Forelimb muscle (tissue), 1 donor: ENCODE measurements at places on chromosomes 12 and 14. TPM values are rescaled to one million over a fixed set of nuclear protein-coding genes. Genes with fewer than 3 reads are reported as not detected.

GRCh38 chr12:70744178-70744577, 106.9 kb upstream of the PTPRB start:
- DNase-seq = no peak

DNA sequence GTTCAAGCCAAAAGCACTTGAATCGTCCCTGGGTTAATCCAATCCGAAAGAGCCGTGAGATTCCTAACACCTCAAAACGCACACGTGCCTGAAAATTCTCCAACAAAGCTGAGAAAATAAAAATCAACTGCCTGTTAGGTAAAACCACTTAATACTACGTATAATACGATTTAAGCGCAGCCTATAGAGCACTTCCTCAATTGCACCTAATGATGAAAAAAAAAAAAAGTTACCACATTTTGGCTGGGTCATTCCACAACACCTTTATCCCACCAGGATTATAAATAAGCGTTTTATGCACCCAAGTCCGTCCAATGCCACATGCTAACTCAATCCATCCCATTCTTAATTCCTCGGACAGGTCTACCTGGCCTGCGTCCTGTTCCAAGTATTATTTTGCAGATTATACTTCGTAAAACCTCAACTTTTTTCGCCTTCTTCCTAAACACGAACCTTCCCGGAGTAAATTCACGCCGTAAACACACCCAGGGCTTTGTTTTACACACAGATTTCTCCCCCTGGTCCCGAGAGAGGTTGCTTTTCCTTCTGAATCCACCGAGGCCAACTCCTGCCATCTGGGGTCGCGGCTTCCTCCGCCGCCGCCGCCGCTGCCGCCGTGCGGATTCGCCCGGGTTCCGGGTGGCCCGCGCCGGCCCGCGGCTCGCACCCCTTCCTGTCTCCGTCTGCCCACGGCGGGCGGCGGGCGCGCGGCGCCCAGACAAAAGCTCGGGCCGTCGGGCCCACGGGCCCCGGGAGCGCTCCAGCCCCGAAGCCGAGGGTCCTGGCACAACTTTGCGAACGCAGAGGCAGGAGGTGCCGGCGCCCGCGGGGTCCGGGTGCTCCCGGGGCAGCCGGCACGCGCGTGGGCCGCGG, 66.2 kb downstream of the RNF34 start:
- DNase-seq = no peak

GRCh38 chr12:118164798-118165486, 29.0 kb downstream of the PEBP1 start:
- no peak for DNase-seq

DNA sequence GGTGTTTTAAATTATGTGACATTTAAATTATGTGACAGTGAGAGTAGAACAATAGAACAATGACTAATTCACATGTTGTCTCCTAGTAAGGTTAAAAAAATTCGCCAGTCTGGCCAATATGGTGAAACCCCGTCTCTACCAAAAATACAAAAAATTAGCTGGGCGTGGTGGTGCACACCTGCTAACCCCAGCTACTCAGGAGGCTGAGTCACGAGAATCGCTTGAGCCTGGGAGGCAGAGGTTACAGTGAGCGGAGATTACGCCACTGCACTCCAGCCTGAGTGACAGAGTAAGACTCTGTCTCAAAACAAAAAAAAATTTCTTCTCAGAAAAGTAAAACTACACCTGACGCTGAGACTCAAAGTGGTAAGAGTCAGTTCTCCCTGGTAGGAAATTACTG, 2.7 kb downstream of the CS start:
- DNase-seq = no peak

Gene TM9SF1
- polyA plus RNA-seq = 18.8 TPM

Gene ASCL1
- not detected for polyA plus RNA-seq

Gene OR8S1
- polyA plus RNA-seq = not detected
